ENCODE measurements at places on chromosomes 7 and 10.

DNA sequence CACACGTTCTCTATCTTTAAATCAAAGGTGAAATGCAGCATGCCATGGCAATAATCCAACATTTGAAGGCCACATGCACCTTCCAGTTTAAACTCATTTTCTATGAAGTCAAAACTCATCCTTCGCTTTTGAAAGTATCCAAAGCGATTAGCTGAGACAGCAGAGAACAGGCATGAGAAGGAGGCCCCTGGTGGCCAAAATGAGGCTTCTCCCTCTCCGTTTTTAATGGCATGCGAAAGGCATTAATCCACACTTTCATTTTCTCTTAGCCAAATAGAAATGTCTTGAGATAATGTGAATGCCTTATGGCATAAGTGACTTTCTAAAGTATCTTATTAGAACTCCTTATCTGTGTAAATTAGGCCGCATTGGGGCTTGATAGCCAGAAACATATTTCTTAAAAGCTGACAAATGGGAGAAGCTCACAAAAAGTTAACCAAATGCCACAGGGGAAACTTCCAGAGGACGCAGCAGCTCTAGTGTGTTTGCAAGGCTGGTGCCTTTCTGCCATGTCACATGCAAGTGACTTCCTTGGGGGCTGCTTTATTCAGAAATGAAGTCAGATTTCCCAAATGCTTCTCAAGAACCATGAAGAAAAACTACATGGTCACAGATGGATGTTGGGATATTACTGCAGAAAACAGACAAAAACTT lies 1189.6 kb downstream of the SORCS1 start:
- no peak for DNase-seq

DNA sequence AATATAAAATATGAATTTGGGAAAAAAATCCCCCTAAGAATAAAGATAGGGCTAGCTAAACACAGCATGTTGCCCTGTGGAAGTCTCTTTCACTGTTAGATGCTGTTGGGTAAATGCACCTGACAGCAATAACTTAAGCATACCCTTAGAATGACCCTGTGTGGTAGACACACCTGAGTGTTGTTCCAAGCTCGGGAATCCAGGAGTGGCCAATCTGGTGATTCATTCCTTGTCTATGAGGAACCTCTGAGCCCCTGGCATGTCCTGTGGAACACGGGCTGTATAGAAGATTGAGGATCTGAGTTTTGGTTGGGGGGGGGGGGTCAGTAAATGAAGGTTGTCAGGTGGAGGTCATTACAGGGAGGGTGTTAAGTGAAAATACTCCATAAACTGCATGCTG lies 730.0 kb upstream of the IGFBP3 start:
- no peak for DNase-seq

- DNase-seq, result no peak
These were observed 524.6 kb downstream of the LRMDA start for GRCh38 chr10:75955973-75956502.

DNA sequence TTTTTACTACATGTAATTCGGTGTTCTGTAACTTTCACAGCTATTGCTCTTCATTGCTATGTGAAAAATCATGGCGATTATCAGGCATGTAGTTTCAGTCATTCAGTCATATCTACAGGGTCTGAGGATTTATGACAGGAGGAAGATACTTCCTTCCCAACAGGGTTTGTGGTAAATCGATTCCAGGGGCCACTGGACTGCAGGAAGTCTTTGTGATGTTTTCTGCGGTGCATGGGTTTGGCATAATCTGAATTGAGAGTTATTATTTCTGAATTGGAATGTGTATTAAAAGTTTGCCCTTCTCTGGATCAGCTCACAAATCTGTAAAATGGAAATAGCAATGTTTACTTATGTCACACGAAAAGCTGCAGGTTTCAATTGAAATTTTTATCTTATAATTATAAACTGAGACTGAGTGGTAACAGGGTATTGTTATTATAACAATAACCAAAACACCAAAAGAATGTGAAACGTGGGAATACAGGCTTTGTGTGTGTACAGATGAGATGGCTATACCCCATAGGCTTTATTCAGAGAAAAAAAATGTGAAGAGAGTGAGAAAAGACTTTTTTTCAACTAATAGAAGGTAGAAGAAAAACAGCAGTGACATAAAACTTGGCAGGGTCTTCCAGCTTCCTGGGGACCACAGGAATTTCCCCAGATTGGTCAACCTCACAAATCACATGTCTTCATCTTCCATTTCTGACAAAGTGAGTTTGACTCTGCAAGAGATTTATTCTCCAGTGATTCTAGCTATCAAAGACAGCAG lies 307.7 kb upstream of the NFE2L3 start:
- DNase-seq, result no peak

- DNase-seq, result no peak
These were observed 165.8 kb upstream of the DGKB start for GRCh38 chr7:15068324-15068723.

DNA sequence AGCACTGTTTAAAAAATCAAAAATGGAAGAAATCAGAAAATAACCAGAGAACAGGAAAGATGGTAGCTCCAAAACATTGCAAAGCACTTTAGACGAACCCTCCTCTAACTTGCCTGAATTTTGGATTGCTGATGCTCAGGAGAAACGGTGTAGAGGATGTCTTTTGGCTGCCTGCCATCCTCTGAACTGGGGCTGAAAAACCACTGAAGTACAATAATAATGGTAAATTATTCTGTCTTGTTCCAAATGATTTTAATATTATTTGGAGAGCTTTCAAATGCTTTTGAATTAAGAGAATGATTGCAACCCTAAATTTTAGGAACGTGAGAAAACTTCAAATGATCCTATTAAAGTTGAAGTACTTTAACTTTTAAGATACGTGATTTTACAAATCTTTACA lies 167.3 kb upstream of the SLC13A1 start:
- DNase-seq, result no peak

- DNase-seq, result no peak
These were observed 821.3 kb downstream of the LRMDA start for GRCh38 chr10:76252733-76253132.

- DNase-seq, result no peak
These were observed 1237.3 kb downstream of the XPNPEP1 start for GRCh38 chr10:108685863-108686531.

DNA sequence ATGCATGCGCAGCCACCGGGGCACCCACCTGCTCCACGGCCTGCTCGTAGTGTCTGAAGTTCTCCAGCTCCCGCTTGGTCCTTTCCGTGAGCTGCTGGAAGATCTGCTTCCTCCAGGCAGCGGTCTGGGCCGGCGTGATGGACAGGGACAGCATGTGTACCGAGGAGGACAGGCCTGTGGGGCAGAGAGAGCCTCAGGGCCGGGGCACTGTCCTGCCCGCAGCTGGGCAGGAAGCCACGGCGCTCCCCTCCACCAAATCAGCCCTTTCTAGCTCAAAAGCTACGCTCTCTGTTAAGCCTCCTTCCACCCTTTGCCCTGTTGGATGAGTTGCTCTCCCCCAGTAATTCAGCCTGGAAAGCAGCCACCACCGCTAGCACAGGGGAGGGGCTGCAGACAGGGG lies 19.2 kb downstream of the TECPR1 start:
- DNase-seq, result no peak

Data from GM12864 (cell line).